ENCODE measurements at places on chromosomes 12 and 14. TPM values are rescaled to one million over a fixed set of nuclear protein-coding genes. Genes with fewer than 3 reads are reported as not detected.

OVCH1 gene
- total RNA-seq = not detected

PELI2 gene
- 3.0 TPM for total RNA-seq

ANKRD33 gene
- not detected for total RNA-seq

FAM161B gene
- 4.0 TPM for total RNA-seq

AKAP5 gene
- total RNA-seq = 4.9 TPM

PRORP gene
- 54.3 TPM for total RNA-seq

RTL1 gene
- 0.02 TPM for total RNA-seq

C3AR1 gene
- 0.47 TPM for total RNA-seq

SIX1 gene
- 8.0 TPM for total RNA-seq

RNU4-1 gene
- not detected for total RNA-seq

SLC6A12 gene
- not detected for total RNA-seq

B4GALNT1 gene
- 21.6 TPM for total RNA-seq

COX8C gene
- total RNA-seq = not detected

GLIPR1L1 gene
- not detected for total RNA-seq

FMNL3 gene
- 18.3 TPM for total RNA-seq

TMEM30B gene
- total RNA-seq = not detected

LRRC10 gene
- total RNA-seq = not detected

MGP gene
- 12.6 TPM for total RNA-seq

PRKAB1 gene
- 16.2 TPM for total RNA-seq

KCNH5 gene
- 0.02 TPM for total RNA-seq

CFAP251 gene
- 1.1 TPM for total RNA-seq

GRIP1 gene
- total RNA-seq = 0.12 TPM

KRT2 gene
- total RNA-seq = not detected

EEF1AKMT3 gene
- total RNA-seq = 8.9 TPM

VWF gene
- total RNA-seq = not detected

RNF212B gene
- total RNA-seq = not detected

DHRS4L2 gene
- 20.2 TPM for total RNA-seq

GPR68 gene
- total RNA-seq = 0.71 TPM

OTX2 gene
- not detected for total RNA-seq

TOMM20L gene
- total RNA-seq = not detected

SPTB gene
- total RNA-seq = 0.86 TPM

SLC7A8 gene
- 4.0 TPM for total RNA-seq

GPR132 gene
- total RNA-seq = not detected

GPRC5D gene
- not detected for total RNA-seq

C12orf50 gene
- total RNA-seq = not detected

MDM2 gene
- total RNA-seq = 45.2 TPM

FBXL14 gene
- 7.9 TPM for total RNA-seq

FBRSL1 gene
- total RNA-seq = 3.2 TPM

MYF5 gene
- total RNA-seq = not detected

CPNE6 gene
- total RNA-seq = not detected

CDK17 gene
- 25.8 TPM for total RNA-seq

MMP19 gene
- 1.5 TPM for total RNA-seq

SSPN gene
- total RNA-seq = 4.1 TPM

ALKBH2 gene
- 4.2 TPM for total RNA-seq

CLEC4E gene
- total RNA-seq = not detected
